Effector CD8-positive, alpha-beta T cell (primary cell): ENCODE measurements at places on chromosomes 11 and 22.
A peak's percentile ranks its signal among the peaks of the same experiment; 100 is the strongest.

DNA sequence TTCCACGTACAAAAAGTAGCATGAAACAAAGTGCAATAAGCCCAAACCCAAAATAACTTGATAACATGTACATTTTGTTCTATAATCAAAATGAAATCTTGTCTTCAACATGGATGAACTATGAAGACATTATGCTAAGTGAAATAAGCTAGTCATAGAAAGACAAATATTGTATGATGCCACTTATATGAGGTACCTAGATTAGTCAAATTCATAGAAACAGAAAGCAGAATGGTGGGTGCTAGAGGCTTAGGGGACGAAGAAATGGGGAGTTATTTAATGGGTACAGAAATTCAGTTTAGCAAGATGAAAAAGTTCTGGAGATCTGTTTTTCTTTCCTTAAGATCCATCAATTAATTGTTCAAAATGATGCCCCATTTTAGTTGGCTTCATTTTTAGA is 7.5 kb downstream of the PGM2L1 start:
- DNase-seq, result no peak

GRCh38 chr22:40517631-40518030 is 118.9 kb downstream of the MRTFA start:
- DNase-seq, result no peak

GRCh38 chr11:61162092-61162941 is 1.1 kb upstream of the VPS37C start:
- no peak for DNase-seq

DNA sequence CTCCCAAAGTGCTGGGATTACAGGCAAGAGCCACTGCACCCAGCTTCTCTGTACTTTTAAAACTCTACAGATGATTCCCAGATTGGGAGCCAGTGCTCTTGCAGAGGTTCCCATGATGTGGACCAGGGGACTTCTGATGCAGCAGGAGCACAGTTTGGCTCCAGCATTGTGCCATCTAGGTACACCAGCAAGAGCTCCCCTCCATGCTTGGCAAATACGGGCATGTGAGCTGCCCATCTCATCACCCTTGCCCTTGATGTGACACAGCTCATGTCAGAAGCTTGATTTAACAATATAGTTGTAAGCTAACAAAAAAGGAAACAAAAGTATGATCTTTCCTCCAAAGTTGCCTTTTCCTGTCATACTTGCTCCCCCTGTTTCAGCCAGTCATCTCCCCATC is 28.7 kb downstream of the SNU13 start:
- no peak for DNase-seq

GRCh38 chr11:63563201-63564055 is at the start of gene PLAAT2:
PLAAT2 (minus strand) TSS chr11:63563379; CDS start chr11:63563324, 55 bp downstream.
- DNase-seq, result no peak

GRCh38 chr11:67700141-67700540 is 25.7 kb upstream of the ALDH3B2 start:
- no peak for DNase-seq

DNA sequence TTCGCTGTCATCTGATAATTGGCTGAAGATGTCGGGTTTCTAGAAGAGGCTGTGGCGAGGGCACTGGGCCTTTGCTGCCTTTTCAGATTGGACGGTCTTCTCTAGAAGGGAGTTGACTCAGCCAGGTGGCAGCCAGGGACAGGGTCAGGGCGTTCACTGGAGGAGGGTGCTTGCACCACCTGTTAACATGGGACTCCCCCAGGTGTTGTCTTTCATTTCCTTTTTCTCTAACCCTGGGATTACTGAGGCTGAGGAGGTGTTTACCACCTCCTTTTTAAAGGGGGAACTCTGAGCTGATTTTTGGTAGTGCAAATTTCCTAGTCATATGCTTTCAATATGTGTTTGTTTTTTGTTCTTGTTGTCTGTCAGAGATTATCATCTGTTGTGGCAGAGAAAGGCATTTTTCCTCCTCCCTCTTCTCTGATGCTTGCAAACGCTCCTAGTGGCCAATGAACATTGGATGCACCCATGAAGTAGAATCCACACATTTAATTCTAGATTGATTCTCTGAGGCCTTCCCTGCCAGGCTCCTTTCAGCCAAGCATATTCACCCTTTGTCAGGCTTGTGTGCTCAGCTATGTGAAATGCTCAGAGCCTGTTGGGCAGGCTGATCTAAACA is 54.1 kb downstream of the LDLRAD3 start:
- DNase-seq, result no peak

DNA sequence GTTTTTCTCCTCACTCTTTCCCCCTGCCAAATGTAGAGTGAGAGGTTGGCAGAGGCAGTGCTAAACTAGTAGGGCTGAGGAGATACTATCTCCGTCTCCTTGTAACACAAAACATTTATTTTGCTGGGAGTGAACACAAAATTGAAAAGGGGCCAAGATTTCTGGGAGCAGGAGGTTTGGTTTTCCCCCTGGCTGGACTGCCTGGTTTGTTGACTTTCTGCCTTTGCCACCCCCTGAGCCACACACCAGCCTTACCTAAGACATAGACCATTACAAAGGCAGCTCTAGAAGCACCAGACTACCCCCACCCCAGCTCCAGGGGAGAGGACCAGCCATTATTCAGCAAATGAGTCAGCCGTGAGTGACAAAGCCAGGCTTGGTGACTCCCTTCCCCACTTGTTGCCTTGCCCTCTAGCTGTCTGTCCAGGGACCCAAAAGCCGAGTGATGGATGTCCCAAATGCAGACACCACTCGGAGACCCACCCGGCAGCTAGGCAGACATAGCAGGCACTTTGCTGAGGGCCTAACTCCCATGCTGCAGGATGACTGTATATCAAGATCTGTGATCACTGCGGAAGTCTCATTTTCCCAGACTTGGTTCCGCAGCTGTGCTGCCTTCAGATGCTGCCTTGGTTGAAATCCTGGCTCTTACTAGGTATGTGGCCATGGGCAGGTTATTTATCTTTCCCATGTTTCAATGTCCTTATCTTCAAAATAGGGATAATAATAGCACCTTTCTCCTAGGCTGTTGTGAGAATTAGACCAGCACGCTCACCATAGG is 17.7 kb upstream of the CDON start:
- DNase-seq, result no peak

GRCh38 chr11:4019891-4020290 is 74.7 kb upstream of the RRM1 start:
- no peak for DNase-seq

- no peak for DNase-seq
Measured at GRCh38 chr11:78957476-78958245, 383.0 kb upstream of the NARS2 start.

DNA sequence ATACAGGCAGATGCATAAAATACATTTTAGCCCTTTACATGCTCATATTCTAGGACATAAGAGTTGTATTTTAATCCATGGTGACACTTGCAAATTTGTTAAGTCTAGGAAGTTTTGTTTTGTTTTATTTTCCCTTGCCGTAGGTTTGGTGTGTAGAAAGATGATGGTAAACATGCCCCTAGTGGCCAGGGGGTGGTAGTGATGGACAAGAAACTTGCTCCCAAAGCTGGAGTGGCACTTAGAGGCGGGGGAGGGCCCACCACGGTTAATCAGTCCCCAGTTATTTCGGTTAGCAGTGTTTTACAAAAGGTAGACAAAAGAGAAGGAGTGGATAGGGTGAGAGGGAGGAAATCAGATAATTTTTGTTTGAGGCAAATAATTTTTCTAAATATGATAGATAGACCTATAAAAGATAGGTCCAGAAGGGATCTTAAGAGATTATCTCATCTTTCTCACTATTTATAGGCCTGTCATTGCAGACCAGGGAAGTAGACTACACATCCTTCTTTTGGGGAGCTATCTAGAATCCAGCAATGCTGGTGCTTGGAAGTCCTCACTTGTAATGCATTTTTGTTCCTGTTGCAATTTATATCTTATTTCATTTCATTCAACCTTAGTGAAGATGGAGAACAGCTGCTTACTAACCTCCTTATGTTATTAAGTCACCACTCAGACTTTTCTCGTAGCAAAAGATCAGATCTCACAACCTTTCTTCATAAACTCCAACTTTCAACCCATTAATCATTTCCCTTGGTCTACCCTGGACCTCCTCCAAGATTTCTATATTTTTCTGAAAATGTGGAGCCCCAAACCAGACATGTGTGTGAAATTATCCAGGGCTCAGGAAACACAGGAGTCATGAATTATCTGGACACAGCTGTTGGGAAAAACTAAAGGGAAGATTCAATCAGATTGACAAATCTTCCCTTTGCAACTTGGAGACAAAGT is 5.9 kb upstream of the BDNF start:
- DNase-seq, result no peak

DNA sequence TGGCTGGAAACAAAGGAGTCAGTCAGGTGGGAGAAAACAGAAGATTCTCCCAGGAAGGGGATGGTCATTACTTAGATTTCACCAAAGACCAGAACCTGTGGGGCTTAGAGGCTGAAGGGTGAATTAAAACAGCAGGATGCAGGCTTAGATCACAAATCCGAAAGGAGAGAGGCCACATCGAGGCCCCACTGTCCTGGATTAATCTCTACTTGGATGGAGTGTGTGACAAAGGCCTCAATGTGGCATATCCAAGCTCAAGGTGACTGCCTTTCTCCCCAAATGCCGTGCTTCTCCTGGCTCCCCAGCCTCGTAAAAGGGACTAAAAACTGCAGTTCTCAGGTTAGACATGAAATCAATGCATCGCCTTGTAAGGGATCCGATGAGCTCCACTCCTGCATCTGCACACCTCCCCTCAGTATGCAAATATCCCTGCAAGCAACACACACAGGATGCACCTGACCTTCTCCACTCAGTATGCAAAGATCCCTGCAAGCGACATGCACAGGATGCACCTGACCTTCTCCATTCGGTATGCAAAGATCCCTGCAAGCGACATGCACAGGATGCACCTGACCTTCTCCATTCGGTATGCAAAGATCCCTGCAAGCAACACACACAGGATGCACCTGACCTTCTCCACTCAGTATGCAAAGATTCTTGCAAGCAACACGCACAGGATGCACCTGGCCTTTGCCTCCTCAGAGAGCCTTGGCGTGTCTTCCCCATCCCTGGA is 447.4 kb downstream of the BRD1 start:
- no peak for DNase-seq

- no peak for DNase-seq
Measured at GRCh38 chr22:33401291-33401690, 343.1 kb upstream of the SYN3 start.

DNA sequence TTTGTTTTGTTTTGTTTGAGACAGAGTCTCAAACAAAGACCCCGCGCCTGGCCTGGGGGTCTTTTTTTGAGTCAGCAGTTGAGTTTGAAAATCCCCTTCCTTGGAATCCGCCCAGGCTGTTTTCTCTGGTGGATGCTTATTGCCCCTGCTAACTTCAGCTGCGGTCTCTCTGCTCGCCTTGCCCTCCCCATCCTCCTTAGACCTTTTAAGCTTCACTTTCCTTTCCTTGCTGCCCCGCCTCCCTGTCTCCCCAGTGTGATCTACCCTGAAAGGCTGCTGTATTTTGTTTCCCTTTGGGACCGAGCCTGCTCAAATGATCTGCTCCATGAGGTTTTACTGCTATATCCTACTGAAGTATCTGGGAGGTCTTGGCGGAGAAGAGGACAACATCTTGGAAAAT is 2.5 kb downstream of the USP18 start:
- no peak for DNase-seq

- no peak for DNase-seq
Measured at GRCh38 chr11:12182676-12183541, 72.5 kb downstream of the MICAL2 start.

- no peak for DNase-seq
Measured at GRCh38 chr22:20424932-20425565, 12.6 kb downstream of the SCARF2 start.

GRCh38 chr11:129861702-129862522 is 33.5 kb downstream of the NFRKB start:
- no peak for DNase-seq

DNA sequence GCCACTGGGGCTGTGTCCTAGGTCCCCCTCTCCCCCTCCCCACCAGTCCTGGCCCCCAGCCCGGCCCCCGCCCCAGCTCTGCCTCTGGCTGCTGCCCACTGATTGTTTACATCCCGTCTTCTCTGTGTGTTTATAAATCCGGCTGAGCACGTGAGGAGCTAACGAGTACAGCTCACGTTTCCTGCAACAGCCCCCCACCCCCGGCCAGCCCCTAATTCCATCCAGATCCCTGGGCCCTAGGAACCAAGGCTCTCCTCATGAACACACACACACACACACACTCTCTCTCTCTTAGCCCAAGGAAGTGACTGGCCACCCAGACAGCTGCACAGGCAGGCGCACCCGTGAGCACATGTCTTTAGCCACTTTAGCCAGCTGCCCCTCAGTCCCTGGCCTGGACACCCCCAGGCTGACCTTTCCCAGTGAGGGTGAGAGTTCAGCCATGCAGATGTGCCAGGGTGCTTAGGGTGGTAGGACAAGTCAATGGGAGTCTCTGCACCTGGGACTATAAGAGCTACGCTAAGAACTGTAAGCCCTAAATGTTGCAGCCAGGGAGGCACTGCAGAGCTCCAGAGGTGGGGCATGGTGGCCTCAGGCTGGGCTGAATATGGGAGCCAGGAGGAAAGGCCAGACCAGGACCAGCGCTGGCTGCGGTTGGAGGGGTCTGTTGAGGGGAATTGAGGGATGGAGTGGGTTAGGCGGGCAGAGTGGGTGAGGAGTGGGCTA is 2.9 kb downstream of the CLCF1 start:
- DNase-seq, result no peak

GRCh38 chr11:61551634-61552033 is 29.2 kb downstream of the SYT7 start:
- DNase-seq, result no peak

- peak; percentile 34 for DNase-seq
Measured at GRCh38 chr11:63985812-63986155, 454 bp upstream of the OTUB1 start.

DNA sequence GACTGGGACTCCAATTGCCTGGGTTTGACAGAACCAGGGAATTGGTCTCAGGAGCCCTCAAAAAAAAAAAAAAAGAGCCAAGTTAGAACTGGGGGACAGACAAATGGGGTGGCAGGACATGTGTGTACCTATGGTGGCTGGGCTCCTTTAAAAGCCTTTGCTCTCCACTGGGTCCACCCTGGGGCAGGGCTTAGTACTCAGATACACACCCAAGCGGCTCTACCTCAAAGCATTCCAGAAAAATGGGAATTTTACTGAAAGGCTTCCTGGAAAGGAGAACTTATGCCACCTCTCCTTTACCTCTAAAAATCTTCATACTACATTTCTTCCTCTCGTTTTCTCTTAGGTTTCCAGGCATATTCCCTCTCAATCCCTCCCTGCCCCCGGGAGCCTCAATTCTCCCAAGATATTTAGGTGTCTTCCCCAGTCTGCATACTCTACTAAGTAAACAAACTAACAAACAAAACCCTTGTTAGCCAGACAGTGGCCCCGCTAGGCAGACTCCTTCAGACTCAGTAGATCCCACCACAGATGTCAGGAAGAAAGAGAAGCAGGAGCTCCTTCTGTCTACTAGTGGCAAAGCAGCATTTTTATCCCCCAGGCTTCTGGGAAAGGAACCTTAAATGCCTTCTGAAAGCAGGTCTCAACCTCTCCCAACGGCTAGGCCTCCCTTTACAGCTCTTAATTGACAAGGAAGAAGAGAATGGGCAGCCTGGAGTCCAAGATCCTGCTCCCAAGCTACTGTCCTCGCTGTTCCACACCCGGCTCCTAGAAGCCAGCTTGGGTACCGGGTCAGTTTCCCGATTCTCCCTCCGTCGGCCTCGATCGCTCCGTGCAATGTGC is 653 bp downstream of the PCSK7 start:
- no peak for DNase-seq

GRCh38 chr22:41525450-41526225 is 18.6 kb downstream of the POLR3H start:
- DNase-seq, result no peak
